ENCODE measurements at places on chromosomes 12 and 14.

GRCh38 chr12:119222222-119222951 lies 43.7 kb downstream of the HSPB8 start:
- DNase-seq, result no peak

DNA sequence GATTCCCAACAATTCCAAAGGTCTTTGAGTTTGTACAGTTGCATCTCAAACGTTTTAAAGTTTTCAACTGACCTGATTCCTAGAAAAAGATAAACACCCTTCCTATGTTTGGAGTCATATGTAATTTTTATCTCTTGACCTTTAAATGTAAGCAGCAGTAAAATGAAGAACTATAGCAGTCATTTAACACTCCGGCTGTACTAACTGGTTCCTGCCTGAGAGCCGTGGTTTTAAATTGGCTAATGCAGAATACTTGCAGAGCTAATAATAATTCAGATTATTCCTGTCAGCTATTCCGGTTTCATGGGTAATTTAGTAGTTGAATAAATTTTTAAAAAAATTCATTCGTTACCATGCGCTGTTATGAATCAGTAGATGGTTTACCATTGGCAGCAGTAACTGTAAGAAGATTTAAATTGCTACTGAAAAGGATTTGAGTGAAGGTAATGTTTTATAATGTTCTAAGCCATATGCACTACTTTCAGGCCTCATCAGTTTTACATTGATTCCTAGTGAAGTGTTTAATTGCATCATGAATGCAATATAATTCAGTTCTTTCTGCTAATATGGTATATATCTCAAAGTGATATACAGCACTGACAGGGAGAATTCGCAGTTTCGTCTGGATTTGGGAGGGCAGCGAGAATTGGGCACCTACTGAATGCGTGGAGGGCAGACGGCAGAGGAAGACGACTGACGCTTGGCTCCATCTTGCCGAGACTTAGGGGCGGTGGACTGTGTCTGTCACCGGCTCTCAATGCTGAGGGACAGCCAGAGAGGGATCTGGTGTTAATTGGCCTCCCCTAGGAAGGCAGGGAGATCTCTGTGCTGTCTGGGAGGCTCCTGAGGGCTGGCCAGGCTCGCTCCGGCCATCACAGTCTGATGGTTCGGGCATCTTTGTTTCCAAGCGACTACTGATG lies 217.7 kb downstream of the PHETA1 start:
- DNase-seq, result no peak

DNA sequence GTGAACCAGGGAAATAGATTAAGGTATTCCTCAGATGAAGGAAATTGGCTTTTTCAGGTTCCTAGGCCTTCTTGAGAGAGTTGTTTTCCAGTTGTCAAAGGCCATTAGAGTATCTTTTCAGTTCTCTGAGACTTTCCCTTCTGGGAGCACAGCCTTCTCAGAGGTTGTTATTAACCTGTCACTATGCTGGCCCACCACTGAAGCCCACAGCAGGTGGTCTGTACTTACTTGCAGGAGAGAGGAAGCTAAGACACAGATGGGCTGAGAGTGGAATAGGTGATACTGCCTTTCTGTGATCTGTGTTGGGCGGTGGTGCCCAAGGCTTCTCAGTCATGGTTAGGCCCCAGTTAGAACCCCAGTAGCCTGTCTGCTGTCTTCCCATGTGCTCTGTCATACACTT lies 22.8 kb upstream of the GALNT16 start:
- no peak for DNase-seq

DNA sequence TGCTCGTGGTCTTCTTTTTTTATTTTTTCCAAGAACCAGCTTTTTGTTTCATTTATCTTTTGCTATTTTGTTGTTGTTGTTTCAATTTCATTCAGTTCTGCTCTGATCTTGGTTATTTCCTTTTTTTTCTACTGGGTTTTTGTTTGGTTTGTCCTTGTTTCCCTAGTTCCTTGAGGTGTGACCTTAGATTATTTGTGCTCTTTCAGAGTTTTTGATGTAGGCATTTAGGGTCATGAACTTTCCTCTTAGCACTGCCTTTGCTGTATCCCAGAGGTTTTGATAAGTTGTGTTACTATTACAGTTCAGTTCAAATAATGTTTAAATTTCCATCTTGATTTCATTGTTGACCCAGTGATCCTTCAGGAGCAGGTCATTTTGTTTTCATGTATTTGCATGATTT lies 3.3 kb upstream of the SERPINA11 start:
- DNase-seq, result no peak

DNA sequence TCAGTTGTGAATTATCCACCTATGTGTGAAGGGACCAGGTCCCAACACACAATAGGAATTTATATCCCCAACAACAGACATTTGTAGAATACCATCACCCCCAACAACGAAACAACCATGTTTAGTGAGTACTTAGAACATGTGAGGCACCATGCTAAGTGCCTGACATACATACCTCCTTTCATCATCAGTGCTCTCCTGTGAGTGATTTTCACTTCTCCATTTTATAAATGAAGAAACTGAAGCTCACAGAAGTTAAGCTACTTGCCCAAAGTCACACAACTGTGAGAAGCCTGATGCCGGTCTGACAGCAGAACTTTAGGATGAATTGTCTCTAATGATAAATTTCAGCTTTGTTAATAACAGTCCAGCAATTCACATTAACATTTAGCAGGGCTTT lies 35.4 kb downstream of the SPTB start:
- DNase-seq, result no peak

DNA sequence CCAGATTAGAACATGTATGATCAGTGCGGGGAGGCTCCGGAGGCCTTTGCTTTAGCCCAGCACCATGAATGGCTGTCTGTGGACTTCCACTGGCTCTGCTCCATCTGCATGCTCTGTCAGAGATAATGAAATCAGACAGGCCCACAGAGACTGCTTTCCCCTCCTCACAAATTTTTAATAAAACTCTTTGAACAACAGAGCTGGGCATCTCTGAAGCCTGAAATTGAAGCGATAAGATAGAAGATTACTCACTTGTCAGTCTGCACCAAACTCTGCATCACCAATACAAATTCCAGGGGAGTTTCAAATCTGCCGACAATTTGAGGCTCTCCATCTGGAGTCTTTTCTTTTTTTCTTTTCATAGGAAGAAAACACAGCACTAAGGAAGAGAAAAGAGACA lies 110.0 kb downstream of the DYRK2 start:
- no peak for DNase-seq

- no peak for DNase-seq
Observed at GRCh38 chr14:103840014-103840413, 7.4 kb downstream of the PPP1R13B start.

GRCh38 chr12:28954333-28954732 lies 194.7 kb upstream of the FAR2 start:
- DNase-seq, result no peak
